ENCODE measurements at places on chromosomes 2 and 18.
A peak's percentile ranks its signal among the peaks of the same experiment; 100 is the strongest.

GRCh38 chr2:119527999-119528398 is 3.7 kb upstream of the SCTR start:
- DNase-seq = no peak

- DNase-seq = no peak
Observed at GRCh38 chr2:96631804-96632435, 6.2 kb downstream of the KANSL3 start.

- no peak for DNase-seq
Observed at GRCh38 chr18:69958422-69958821, 10.7 kb upstream of the CD226 start.

GRCh38 chr2:107385921-107386320 is 440.8 kb upstream of the RGPD4 start:
- DNase-seq = no peak

DNA sequence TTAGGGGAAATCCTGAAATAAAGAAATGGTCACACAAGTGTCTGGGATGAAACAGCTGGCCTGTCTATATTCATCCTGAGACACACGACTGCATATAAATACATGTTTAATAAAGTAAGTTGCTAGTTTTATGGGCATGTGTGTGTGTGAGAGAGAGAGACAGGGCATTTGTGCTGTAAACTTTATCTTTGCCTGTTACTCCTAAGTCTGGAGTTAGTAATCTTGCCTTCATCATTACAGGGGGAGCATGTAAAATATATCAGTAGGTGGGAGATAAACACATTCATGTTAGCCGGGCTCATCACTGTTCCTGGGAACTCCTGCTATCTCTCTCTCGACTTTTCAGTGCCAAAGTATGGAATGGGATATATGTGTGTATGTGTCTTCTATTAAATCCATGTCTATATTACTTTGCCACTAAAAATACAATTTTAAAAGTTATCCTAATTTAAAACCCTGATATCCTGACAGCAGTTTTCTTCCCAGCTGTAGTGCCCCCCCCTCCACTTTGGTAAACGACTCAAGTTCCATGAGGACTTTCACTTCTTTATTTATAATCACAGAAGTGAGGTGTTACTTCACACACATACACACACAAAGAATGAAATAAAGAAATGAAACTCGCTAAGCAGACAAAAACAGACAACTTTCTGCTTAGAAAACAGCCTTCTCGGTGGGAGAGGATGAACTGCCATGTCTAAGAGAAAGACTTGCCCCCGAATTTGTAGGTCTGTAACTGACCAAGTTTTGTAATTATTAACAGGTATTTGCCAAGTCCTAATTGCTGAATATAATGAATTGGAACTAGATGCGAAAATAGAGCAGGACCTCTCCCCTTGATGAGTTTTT is 947 bp downstream of the ZEB2 start:
- DNase-seq = peak; percentile 74

DNA sequence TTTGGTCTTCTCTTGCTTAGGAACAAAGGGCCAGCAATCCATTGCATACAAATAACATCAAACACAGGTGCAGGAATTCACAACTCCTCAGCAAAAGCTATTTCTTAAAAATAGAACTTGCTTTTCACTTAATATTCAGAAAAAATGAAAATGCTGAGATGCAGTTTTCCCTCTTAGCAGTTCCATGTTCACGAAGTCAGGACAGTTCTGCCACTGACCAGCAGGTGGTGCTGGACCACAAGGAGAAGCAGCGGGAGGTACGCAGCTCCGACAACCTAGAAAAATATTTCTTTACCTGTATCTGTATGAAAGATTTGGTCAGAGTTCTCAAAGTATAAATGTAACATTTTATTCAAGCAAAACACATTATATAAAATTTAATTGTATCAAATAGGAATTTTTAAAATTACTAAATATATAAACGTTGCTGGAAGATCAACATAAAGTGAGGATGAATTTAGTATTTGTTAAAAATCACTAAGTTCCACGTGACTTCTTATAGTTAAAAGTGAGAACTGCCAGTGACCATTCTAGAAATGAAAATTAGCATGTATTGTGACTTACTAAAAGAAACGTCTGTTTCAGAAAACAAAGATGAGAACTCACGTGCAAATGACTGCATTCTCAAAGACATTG is 48.8 kb downstream of the ADNP2 start:
- DNase-seq = peak; percentile 86

DNA sequence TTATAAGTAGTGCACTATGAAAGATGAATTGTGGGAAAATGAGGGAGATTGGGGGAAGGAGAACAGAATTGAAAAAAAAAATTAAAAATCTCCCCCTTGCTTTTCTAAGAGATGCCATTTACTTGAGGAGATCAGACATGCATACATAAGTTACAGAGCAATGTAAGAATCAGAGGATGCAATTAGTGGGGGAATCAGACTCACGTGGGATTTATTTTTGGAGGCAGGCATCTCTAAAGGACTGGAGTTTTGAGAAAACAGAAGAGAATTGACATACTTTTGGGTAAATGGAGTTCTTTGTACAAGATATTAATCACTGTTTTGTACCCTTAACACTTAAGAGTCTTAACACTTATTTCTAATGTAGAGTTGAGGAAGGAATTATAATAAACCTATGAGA is 52.7 kb downstream of the MTX2 start:
- no peak for DNase-seq

- no peak for DNase-seq
Observed at GRCh38 chr18:64100116-64100922, 48.6 kb downstream of the LINC00305 start.

DNA sequence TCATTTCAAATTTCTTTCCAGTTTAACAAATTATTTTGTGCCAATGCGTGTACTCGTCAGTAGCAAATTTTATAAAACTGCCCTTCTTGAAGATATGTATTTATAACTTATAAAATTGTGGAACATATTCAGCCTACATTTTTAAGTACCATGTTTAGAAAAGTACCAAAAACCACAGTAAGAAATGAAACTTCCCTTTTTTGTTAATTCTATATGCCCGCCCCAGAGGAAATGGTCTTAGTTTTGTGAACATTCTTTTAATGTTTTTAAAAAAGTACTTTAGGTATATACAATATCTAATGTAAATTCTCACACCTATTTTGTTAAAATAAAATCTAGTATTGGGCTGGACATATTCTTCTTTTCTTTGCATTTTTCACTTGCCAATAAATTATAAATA is 1.2 kb downstream of the UGT1A9 start:
- DNase-seq = no peak

DNA sequence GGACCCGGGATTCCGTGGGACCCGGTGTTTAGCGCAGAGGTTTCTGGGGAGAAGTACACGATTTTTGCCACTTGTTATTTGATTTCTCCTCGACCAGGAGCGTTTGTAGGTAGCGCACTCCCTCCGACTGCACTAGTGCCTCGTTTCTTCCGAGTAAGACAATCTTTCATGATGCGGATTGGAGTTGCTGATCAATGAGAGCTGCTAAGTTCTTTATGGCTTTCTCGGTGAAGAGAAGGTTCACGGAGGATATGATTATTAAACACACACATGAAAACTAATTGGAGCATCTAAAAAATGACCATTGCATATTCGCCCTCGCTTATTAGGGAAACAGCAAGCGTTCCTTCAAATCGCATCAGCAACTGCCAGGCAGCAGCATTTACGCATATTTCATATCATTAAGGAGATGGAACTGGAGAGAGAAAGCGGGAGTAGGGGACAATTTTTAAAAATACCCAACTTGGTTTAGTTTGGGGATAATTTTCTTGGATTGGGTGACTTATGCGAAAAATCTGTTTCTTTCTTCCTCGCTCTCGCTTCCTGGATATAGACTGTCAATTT is 616 bp downstream of the EML6 start:
- peak; percentile 39 for DNase-seq

GRCh38 chr18:66632756-66633155 is 28.9 kb upstream of the CDH19 start:
- DNase-seq = no peak

DNA sequence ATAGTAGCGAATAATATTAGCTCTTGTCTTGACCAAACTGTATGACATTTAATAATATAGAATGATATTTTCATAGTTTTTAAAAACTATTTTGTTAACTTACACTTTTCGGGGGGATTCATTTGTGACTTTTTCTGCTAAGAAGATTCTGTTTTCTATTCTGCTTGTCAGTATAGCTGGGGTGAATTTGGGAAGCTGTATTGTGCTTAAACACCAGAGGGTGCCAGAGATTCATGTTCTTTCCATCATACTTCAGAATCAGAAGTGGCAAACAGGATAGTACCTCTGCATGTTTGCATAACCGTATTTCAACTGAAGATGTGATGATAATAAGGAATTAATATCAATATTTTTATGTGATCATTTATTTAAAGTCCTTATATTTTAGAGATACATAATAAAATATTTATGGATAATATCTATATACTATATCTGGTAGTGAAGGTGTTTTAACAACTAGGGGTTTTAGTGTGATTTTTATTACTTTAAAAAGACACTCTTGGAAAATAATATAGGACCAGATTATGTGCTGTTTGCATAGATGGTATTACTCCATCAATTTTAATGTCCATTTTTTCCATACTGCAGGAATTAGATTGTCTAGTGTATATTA is 81.0 kb downstream of the TAF4B start:
- DNase-seq = peak; percentile 71

GRCh38 chr2:216195565-216196029 is 86.4 kb downstream of the XRCC5 start:
- DNase-seq = peak; percentile 75

DNA sequence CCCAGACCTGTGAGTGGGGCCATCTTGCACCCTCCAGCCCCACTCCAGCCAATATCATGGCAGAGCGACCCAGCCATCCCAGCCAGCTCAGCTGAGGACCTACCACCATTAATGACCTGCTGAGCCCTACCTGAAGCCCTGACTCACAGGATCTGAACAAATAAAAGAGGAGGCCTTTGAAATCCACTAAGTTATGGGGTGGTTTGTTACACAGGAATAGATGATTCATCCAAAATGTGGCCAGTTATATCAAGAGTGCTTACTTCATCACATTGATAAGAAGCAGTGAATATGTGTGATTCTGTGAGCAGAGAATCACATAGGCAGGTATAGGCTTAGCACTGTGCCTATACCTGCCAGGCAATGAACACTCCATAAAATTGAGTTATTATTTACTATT is 34.7 kb upstream of the FAM124B start:
- no peak for DNase-seq

- no peak for DNase-seq
Observed at GRCh38 chr18:79600596-79600995, 79.0 kb upstream of the CTDP1 start.

DNA sequence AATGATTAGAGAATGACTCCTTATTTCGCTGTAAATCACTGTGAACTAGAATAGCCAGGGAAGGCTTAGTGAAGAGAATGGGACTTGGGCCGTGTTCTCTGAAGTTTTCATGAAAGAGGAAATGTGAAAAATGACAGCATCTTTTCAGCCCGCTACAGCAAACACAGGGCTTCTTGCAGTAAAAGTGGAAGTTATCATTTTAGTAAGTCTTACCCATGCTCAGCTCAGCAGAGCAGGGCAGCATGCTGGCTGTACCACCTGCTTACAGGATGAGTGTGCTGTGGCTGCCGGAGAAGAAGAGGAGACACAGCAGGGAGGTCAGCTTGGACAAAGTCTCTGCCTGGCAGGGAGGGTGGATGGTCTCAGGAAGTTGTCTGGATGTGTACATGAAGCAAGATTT is 300.7 kb upstream of the DLGAP1 start:
- DNase-seq = no peak

DNA sequence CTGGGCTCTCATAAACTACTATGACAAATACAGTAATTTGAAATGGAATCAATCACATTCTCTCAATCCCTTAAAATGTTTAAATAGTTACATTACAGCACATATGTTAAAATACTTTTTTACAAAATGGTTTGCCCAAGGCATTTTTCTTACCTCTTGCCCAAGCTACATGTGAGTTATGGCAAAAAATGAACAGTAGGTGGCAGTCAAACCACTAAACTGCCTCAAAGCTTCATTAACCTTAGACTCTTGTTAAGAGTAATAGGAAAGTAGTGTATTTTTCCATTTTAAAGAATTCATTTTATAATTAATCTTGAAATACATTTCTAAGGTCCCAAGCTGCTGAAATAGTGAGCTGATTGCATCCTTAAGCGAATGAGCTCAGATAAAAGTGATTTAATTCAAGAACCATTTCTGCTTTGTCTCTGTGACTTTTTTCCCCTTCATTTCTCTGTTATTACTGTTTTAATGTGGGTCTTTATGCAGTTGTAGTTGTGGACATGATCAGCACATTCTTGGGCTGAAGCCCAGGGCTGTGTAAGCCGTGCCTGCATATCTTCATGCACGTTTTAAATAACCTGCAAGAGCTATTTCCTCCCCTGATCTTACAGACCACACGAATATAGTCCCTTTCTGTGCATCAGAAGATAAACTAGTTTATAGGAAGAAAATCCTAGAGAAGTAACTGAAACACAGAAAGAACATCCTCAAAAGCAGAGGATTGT is 311.8 kb downstream of the LNPK start:
- DNase-seq = peak; percentile 66

- no peak for DNase-seq
Observed at GRCh38 chr2:45728458-45728942, 77.0 kb downstream of the PRKCE start.

- DNase-seq = no peak
Observed at GRCh38 chr2:104045071-104045470, 808.8 kb upstream of the POU3F3 start.

- DNase-seq = no peak
Observed at GRCh38 chr2:95270541-95271081, 3.6 kb upstream of the PROM2 start.

GRCh38 chr18:31760695-31761094 is at the start of gene SLC25A52:
SLC25A52 (minus strand) TSS chr18:31760880; CDS start chr18:31760661, 219 bp downstream.
- DNase-seq = no peak

DNA sequence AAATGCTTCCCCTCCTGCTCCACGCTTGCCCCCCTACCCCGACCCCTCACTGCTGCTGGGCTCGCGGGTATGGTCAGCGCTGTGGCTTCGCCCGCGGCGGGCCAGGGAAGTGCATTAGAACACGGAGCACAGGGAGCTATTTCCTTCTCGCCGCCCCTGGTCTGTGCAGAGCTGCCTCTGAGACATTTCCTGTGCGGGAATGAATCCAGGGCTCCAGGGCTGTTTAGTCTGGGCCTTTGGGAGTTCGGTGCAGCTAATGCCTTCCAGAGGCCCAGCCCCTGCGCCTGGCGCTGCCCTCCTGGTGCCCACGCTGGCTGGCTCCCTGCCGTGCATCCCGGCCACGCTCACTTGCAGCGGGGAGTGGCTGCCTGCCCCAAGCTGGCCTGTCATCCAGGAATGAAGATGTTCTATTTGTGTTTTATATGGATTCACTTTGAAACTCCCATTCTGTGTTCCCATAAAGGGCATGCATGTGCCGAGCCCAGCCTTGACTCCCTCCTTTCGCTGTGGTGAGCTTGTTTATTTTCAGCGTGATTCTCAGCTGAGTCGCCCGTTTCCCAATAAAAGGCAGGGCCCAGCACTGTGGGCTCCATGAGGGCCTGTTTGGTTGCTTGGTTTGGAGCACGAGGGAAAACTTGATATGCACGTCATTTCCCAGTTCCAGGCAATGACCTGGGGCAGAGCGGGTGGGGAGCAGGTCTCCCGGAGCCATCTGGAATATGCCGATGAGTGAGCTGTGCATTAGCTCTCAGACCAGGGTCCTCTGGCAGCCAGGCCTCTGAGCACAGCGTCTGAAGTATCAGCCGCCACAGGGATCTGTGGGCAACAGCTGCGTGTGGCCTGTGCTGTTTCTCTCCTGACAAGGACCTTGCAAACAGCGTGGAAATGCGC is 42.7 kb downstream of the SH3RF3 start:
- no peak for DNase-seq
